Germinal center (tissue), 1 donor: ENCODE measurements at places on chromosomes 1 and 21.

- DNase-seq = no peak
Observed at GRCh38 chr1:15020943-15021745, 132.4 kb upstream of the TMEM51 start.

- no peak for DNase-seq
Observed at GRCh38 chr1:106278716-106279115, 777.8 kb upstream of the PRMT6 start.

DNA sequence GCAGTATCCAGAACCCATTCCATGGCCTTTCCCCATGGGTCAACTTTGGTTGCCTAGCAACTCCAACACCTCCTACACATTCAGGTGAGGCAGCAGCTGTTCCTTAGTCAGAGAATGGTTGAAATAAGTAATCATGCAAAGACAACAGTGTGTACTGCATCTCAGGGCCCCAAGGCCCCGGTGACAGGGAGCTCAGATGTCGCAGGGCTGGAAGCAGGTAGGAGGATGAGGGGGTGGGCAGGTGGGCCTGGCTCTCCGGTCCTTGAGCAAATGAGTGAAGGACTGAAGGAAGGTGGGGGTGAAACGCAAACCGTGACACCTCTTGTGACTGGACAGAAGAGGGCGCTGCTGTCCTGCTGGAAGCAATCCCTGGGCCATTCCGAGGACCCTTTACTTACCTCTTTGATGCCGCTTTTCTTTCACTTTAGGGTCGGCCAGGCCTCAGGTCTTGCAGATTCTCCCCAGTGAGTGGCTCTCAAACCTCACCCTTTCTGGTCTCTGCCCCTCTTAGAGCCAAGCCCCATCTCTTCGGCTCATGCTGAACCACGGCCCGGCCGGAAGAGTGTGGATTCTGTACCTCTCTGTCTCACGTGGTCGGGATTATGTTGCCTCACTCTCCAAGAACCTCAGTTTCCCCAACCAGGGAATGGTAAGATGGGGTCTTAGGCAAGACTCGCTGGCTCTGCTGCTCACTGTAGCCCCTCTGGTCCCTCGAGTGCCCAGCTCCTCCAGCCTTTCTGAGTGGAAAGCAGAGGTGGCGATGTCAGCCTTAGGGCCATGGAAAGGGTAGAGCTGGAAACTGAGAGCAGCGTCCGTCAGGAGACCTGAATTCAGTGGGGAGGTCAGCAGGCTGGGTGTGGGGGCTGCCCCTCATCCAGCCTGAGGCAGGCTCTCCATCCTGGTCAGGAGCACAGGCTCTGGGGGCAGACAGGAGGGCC lies 5.6 kb upstream of the KCNA10 start:
- DNase-seq = peak; percentile 59

GRCh38 chr1:218090459-218090858 lies 194.6 kb upstream of the RRP15 start:
- DNase-seq = no peak

DNA sequence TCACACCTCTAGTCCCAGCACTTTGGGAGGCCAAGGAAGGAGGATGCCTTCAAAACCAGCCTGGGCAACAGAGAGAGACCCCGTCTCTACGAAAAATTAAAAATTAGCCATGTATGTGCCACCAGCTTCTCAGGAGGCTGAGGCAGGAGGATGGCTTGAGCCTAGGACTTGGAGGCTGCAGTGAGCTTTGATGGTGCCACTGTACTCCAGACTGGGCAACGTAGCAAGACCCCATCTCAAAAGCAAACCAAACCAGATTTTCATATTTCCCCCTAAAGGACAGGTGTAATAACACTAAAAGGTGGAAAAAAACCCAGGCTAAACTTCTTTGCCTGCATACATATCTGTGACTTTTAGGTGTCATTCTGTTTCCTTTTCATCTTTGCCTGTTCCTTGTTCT lies 3.7 kb downstream of the UCK2 start:
- no peak for DNase-seq

GRCh38 chr21:32991361-32991760 lies 34.4 kb upstream of the OLIG2 start:
- DNase-seq = no peak

DNA sequence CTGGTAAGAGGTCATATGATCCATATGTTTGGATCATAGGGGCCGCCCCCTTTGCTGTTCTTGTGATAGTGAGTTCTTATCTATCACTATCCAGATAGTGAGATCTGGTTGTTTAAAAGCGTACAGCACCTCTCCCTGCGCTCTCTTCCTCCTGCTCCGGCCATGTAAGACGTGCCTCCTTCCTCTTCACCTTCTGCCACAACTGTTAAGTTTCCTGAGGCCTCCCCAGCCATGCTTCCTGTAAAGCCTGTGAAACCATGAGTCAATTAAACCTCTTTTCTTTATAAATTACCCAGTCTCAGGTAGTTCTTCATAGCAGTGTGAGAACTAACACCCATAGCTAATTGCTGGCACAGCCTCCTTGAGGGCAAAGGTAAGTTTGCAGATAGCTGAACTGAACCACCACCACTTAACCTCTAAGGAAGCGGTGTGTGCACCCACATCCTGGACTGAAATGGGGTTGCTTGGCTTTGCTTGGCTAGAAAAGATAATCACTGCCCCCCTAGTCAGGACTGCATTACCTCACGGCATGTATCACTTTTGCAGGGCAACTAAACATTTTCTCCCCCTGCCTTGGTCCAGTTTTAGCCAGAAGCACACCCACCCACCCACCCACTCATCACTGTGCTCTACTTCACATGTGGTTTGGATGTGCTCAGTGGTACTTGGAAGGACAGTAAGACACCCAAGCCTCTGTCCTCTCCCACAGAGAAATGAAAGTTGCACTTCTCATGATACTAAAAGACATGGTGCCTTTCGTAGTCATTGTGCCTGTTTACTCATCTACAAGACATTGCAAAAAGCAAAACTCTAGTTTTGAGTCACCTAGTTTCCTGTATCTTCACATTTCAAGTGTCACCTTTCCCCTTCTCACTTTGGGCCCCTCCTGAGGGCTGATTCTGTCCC lies 23.1 kb upstream of the PTAFR start:
- DNase-seq = peak; percentile 18

- no peak for DNase-seq
Observed at GRCh38 chr1:192979542-192979941, 79.6 kb downstream of the UCHL5 start.

- DNase-seq = no peak
Observed at GRCh38 chr1:54597455-54598030, 25.8 kb downstream of the FAM151A start.

- no peak for DNase-seq
Observed at GRCh38 chr1:241499910-241500309, 19.6 kb downstream of the FH start.

DNA sequence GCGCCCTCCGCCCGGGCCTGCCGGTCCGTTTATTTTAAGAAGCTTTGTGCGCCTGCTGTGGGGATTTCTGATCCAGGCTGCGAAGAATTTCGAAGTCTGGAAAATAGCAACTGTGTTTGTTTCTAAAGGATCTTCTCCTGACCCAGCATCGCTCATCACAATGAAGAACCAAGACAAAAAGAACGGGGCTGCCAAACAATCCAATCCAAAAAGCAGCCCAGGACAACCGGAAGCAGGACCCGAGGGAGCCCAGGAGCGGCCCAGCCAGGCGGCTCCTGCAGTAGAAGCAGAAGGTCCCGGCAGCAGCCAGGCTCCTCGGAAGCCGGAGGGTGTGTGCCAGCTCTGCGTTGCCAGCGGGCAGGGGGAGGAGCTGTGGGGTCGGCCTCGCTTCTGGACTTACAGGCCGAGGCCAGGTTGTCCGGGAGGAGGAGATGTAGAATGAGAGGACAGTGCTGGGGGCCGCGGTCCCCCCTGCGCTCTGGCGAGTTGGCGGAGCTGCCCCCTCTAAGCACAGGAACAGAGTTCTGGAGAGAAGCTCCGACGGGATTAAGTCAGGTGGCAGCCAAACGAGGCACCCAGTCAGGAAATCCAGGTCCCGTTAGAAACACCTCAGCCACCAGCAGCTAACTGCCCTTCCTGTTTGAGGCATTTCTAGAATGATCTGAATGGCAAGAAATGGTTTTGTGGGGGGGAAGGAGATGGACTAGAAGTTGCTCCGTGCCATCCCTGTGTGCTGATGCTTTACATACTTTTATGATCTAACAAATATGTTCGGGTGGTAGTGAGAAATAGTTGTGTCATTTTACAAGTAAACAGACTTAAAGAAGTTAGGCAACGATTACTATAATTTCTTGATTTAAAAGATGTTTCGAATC lies 948 bp downstream of the TXLNA start:
- peak; percentile 51 for DNase-seq

DNA sequence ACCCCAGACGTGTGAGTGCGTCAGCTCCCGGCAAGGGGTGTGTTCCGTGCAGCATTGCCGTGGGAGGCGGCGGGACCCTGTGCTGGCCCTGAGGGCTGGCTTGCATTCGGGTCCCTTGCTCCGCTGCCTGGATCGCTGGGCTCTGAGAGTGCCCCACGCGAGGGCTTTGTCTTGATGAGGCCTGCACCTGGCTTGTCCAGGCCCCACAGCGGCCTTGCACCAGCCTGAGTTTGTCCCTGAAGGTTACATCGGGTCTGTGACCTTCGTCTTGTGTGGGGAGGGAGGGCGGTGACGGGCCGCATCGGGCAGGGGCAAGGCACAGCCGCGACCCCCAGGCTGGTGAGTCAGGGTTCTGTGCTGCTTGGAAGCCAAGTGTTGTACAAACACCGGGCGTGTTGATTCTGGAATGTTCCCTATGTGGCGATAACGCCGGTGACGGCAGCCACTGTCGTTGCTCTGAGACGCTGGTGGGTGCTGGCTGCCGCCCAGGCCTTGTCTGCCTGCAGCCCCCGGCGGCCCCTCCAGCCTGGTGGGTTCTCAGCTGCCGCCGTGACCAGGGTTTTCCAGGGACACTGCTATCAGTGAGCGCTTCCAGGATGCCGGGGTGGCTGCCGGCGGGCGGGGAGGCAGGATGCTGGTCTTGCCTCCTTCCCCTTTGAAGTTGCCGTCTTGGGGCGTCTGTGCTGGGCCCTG lies 42.9 kb downstream of the SLX9 start:
- DNase-seq = no peak

DNA sequence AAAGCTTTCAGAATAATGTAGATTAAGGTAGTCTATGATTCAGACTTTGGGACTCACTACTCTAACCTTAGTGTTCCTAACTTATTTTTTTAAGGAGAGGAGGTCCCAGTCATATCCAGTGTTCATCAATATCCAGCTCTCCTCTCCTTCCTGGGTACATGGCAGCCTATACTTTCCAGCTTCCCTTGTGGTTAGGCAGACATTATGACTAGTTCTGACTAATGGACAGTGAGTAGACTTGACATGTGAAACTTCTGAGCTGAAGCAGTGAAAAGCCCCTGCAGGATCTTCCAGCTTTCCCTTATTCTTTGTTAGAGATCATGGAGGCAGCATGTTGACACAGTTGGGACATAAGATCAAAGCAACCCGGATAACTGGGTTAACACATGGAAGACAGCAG lies 144.2 kb downstream of the PTPRU start:
- DNase-seq = no peak

- DNase-seq = no peak
Observed at GRCh38 chr1:41532206-41532975, 47.9 kb upstream of the EDN2 start.

DNA sequence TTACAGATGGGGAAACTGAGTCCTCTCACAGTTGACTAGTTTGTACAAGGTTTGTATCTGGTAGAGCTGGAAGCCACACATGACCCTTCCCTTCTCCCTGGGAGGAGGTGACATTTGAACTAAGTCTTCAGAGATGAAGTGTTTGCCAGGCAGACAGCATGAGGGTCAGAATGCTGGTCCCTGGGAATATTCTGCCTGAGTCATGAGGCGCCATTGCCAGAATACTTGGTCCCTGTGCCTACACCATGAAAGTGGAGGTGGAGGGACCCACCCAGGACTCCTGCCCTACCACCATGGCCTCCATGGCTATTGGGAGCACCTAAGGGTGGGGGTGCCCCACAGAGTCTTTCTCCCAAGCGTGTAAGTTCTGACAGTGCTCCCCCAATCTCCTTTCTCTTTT lies 7.0 kb downstream of the RPS6KA1 start:
- no peak for DNase-seq

GRCh38 chr1:17903386-17903785 lies 148.3 kb downstream of the ACTL8 start:
- no peak for DNase-seq

GRCh38 chr1:62076286-62076685 lies 118.4 kb upstream of the L1TD1 start:
- DNase-seq = no peak

DNA sequence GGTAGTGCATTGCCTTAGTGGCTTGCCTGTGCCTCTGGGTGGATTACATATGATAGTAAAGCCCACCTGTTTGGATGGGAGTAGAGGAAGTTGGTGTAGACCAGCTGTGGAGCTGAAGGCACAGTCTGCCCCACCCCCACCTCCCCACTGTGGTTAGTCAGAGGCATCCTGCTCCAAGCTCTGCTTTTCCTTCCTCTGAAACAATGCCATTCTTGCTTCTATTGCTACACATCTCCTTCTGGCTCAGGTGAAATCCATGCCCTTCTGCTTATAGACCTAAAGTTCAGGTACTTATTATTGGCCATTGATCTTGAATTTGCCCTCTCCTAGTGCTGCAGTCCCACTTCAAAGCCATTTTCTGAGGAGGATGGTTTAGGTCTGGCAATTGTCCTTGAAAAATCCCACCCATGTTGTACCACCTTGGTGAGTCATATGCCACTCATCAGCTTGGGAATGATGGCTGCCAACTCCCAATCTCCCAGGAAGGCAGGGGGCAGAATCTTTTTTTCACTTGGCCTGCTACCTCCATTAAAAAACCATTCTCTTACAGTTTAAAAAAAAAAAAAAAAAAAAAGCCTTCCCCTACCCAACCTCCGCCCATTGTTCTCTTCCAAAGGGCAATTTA lies 6.7 kb upstream of the TXLNA start:
- no peak for DNase-seq

DNA sequence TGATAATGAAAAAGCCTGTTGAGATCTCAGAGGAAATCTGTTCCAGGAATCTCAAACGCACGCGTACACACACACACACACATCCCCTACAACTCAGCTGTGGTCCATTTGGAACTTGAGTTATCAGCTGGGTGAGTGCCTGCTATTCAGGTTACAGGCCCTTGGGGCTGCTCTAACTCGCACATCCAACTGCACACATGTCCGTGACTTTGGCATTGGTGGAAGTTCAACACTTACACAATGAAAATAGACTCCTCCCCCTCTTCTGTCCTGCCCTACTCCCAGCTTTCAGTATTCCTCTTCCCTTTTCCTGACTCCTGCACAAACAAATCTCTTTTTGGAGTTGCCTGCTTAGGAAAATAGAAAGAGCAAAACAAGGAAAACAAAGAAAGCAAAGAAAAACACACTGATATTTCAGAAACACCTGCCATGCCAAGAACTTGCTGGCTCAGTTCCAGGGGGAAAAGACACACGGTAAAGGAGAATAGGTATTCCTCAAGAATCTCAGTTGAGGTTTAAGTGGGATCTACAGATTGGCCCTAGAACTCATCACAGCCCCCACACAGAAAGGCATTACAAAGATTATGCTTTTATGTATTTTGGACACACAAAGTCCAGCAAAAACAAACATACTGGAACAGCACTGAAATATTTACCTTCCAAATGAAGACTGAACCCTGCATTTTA lies 140.9 kb downstream of the TGFBR3 start:
- DNase-seq = no peak
